ENCODE measurements at places on chromosomes 13 and 19. TPM values are rescaled to one million over a fixed set of nuclear protein-coding genes. Genes with fewer than 3 reads are reported as not detected.

Gene OR10H1
- not detected for total RNA-seq

- DNase-seq = peak; percentile 44
Measured at GRCh38 chr19:53511933-53512374, 26.0 kb upstream of the ZNF331 start.

Gene KLK15
- total RNA-seq = not detected

DNA sequence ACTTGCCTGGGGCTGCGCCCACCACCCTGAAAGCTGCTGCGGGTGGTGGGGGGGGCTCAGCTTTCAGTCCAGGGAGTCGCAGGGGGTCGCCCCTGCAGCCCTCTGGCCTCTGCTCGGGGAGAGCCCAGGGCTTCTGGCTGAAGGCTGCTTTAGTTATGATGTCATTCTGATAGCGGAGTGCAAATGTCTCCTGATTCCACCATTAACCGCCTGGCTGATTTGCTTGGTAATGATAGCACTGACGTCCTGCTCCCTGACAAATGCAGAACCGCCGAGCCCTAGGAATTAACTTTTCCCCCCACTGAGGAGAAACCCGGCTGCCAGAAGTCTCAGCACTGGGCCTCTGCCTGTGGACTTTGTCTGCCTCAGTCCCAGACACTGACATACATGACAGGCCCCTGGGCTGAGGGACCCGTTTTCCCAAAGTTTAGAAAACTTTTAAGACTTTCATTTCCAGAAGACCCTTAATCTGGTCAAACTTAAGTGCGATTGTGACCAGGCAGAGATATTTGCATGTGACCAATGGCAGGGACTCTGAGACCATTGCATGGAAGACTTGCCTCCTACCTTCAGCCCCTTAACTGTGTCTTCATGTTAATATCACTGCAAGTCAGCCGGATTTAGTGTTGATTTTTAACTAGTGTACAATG, 142.5 kb upstream of the ZNF536 start:
- peak; percentile 74 for DNase-seq

GRCh38 chr19:54191011-54191810, at the start of gene TSEN34:
TSEN34 (plus strand) TSS chr19:54191308; CDS start chr19:54191365, 57 bp downstream.
- DNase-seq = no peak

- DNase-seq = no peak
Measured at GRCh38 chr13:106417467-106418110, 117.9 kb downstream of the EFNB2 start.

Gene ZSCAN1
- total RNA-seq = 1.1 TPM
